ENCODE measurements at places on chromosomes 1 and 21.

DNA sequence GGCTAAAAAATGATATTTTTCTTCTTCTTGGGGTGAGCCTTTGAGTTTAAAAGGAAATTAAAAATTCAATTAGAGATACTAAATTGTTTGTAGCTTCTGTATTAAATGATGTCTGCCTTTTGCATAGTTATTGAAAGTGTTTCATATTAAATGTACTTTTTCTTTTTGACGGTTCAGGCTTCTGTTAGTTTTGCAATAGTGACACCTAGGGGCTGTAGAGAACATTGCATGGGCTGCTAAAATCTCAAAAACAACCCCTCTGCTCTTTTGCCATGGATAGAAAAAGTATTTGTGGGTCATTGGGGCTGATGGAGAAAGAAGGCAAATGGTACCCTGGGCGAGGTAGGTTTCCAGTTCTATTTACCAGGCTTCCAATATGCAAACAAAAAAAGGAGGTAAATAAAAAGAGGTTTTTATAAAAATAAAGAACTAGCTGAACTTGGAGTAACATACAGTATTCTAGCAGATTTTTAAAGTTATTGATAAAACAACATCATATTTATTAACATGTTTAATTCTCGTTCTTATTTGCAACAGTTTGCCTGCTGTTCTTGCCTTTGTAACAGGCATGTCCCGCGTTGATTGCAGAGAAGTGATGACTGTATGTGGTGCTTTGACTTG, 115.4 kb upstream of the HOOK1 start:
- DNase-seq: peak; percentile 62
- no peak overlapping the region for H3K27ac ChIP-seq
- H3K27me3 ChIP-seq: no peaks in the 10 kb centered on the region
- H3K36me3 ChIP-seq: no peaks in the 10 kb centered on the region

- H3K4me3 ChIP-seq: no peak overlapping the region
- no peak overlapping the region for H3K27ac ChIP-seq
- H3K4me1 ChIP-seq: no peaks in the 10 kb centered on the region
- no peaks in the 10 kb centered on the region for H3K27me3 ChIP-seq
- DNase-seq: no peak
Observed at GRCh38 chr21:25813917-25814316, 79.1 kb downstream of the GABPA start.

GRCh38 chr1:206925106-206925736, 3.5 kb upstream of the FCMR start:
- no peak for DNase-seq
- H3K27me3 ChIP-seq: no peaks in the 10 kb centered on the region
- H3K36me3 ChIP-seq: no peaks in the 10 kb centered on the region
- no peak overlapping the region for H3K4me3 ChIP-seq

GRCh38 chr1:206502812-206503211, 4.5 kb upstream of the RASSF5 start:
- no peak for DNase-seq
- H3K4me1 ChIP-seq: no peaks in the 10 kb centered on the region
- no peaks in the 10 kb centered on the region for H3K36me3 ChIP-seq
- H3K27me3 ChIP-seq: peaks cover 41% of the 10 kb centered on the region
- H3K27ac ChIP-seq: no peak overlapping the region

DNA sequence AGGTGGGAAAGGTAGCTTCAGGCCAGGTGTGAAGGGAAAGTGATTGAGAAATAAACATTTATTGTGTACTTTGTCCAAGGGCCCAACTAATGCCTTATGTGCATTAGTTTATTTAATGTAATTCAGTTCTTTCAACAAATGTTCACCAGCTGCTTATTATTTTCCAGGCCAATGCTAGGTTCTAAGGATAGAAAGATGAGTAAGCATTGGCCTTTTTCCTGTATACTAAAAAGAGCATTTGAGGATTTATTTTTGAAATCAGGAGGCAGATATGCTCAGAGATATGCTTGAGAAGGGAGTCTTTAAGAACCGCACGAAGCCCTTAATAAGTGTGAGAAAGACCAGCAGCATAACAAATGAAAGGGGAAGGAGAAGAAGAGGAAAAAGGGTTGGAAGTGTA, 32.0 kb downstream of the CLCA1 start:
- H3K27ac ChIP-seq: no peak overlapping the region
- no peak for DNase-seq
- H3K27me3 ChIP-seq: peaks cover 5% of the 10 kb centered on the region
- no peak overlapping the region for H3K4me3 ChIP-seq
- H3K4me1 ChIP-seq: no peaks in the 10 kb centered on the region

DNA sequence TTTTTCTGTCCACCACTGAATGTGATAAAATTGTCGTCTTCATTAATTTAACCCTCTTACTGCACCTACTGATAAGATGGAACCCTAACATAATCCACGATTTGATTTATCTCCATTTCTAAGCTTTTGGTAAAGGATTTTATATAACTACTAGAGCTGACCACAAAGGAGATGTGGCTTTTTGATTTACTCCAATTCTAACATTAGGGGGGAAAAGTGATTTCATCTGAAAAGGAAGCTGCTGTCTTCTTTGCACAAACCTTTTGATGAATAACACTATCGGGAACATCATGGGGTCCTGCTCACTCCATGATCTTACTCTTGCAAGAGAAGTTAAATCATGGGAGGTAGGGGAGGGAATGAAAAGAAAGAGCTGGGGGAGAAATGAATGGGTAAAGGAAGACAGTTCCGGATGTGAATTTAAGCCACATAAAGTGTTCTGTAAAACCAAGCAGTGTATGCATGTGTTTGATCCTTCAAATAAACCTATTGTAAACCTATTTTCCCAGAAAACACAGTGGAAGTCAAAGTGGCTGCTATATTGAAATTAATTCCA, 161.8 kb downstream of the GABPA start:
- peaks cover 42% of the 10 kb centered on the region for H3K4me1 ChIP-seq
- no peak overlapping the region for H3K4me3 ChIP-seq
- no peaks in the 10 kb centered on the region for H3K27me3 ChIP-seq
- DNase-seq: no peak

- peaks cover 6% of the 10 kb centered on the region for H3K4me1 ChIP-seq
- H3K27ac ChIP-seq: no peak overlapping the region
- peak; percentile 10 for DNase-seq
- H3K27me3 ChIP-seq: no peaks in the 10 kb centered on the region
Observed at GRCh38 chr1:83543222-83543973, 455.5 kb downstream of the TTLL7 start.

GRCh38 chr1:210144736-210145135, 87.9 kb upstream of the SERTAD4 start:
- H3K4me3 ChIP-seq: no peak overlapping the region
- H3K36me3 ChIP-seq: no peaks in the 10 kb centered on the region
- no peak for DNase-seq
- H3K4me1 ChIP-seq: no peaks in the 10 kb centered on the region
- H3K27me3 ChIP-seq: peaks cover 6% of the 10 kb centered on the region

- no peaks in the 10 kb centered on the region for H3K27me3 ChIP-seq
- peaks cover 36% of the 10 kb centered on the region for H3K4me1 ChIP-seq
- no peak overlapping the region for H3K4me3 ChIP-seq
- H3K27ac ChIP-seq: peak overlapping the region; percentile 88
- peak; percentile 17 for DNase-seq
- H3K36me3 ChIP-seq: no peaks in the 10 kb centered on the region
Observed at GRCh38 chr21:37339552-37339939, 27.0 kb upstream of the DYRK1A start.

DNA sequence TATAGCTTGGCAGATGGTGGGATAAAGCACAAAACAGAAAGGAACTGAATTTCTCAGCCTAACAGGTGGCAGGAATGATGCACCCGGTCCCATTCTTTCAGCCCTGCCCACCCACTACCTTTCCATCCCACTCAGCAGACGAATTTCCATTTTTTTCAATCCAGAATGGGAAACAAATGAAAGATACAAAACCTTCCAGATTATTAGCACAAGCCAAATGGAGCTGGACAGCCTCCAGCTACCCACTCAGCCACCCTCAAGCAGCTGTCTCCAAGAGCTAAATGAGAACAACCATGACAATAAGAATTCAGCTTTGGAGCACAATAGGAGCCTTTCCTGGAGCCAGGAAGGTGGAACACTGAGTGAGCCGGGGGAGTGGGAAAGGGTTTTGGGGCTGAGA, 96.3 kb upstream of the ST6GALNAC5 start:
- no peak for DNase-seq
- H3K4me1 ChIP-seq: no peaks in the 10 kb centered on the region
- peaks cover 15% of the 10 kb centered on the region for H3K27me3 ChIP-seq
- no peaks in the 10 kb centered on the region for H3K36me3 ChIP-seq
- H3K4me3 ChIP-seq: no peak overlapping the region

- no peak overlapping the region for H3K4me3 ChIP-seq
- no peaks in the 10 kb centered on the region for H3K27me3 ChIP-seq
- no peak for DNase-seq
Observed at GRCh38 chr21:15837645-15838044, 107.9 kb downstream of the USP25 start.

- no peak for DNase-seq
- no peak overlapping the region for H3K27ac ChIP-seq
- no peaks in the 10 kb centered on the region for H3K27me3 ChIP-seq
- H3K4me1 ChIP-seq: no peaks in the 10 kb centered on the region
- H3K4me3 ChIP-seq: no peak overlapping the region
- no peaks in the 10 kb centered on the region for H3K36me3 ChIP-seq
Observed at GRCh38 chr1:81437649-81438048, 363.1 kb upstream of the ADGRL2 start.
